Astrocyte of the cerebellum (primary cell): ENCODE measurements at places on chromosomes 1 and 21.

- DNase-seq, result no peak
Observed at GRCh38 chr1:167206166-167206835, 14.4 kb upstream of the POU2F1 start.

DNA sequence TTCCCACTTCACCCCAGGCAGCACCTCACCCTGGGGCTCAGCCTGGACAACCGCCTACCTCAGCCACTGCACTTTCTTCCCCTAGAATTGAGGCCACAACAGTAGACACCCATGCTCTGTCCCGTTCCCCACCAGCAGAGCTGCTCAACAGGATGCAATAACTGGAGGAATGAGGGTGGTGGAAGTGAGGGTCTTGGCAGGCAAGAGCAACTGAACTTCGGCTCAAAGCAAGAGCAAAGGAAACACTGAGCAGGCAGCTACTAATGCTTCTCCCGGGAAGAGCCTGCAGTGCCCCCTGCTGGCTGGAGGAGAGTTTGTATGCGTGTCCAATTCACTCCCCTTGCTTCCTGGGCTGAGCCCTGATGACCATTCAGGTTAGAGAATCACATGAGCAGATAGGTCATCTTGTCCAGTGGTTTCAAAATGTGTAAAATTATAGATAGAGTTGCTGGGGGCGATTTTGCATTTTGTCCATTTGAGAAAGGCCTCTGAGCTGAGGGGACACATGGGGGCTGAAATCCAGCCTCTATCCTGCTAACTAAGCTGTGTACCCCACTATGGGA is 13.9 kb downstream of the NT5C1A start:
- peak; percentile 18 for DNase-seq

DNA sequence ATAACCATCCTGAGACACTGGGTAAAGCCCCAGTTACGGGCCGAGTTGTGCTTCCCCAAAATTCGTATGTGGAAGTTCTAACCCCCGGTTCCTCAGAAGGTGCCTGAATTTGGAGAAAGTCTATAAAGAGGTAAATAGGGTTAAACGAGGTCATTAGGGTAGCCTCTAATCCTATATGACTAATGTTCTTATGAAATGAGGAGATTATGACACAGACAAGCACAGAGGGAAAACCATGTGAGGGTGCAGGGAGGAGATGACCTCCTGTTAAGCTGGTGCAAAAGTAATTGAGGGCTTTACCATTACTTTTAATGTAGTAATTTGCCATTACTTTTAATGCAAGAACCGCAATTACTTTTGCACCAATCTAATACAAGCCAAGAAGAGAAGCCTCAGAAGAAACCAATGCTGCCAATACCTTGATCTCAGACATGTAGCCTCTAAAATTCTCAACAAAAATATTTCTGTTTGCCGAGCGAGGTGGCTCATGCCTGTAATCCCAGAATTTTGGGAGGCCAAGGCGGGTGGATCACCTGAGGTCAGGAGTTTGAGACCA is 260.8 kb downstream of the GPATCH2 start:
- DNase-seq, result no peak

DNA sequence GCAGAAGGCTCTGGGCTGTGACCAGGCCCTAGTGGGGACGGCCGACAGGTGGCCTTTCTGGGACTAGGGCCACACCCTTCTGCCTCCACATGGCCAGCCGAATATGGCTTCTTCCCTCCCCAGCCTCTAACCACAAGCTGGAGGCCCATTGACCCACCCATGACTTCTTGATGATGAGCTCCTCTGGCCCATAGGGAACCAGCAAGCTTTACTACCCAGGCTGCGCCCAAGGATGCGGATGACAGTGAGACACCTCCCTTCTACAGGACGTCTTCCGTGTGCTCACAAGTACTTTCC is 41.0 kb downstream of the LDLRAD2 start:
- DNase-seq, result no peak

DNA sequence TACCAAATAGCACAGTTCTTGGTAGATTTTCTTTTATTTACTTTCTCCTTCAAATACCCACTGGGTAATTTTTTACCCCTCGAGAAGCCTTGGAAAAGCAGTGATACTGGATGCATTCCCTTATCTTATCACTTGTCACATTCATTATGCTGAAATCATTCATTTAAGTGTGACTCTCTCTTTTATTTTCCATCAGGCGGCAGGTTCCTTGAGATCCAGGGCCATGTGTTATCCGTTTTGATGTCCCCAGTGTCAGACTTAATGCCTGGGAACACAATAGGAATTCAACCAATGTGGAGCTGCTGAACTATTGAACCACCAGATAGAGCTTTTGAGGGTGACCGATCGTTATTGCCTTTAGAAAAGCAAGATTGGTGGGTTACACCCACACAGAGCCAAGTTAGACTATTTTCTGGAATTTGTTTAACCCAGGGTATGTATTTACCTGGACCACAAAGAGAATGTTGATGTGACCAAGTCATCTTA is 51.5 kb upstream of the ATP5PO start:
- no peak for DNase-seq

- DNase-seq, result no peak
Observed at GRCh38 chr1:152444045-152444444, 30.0 kb upstream of the CRNN start.

GRCh38 chr1:38076455-38076854 is 29.9 kb upstream of the POU3F1 start:
- no peak for DNase-seq

DNA sequence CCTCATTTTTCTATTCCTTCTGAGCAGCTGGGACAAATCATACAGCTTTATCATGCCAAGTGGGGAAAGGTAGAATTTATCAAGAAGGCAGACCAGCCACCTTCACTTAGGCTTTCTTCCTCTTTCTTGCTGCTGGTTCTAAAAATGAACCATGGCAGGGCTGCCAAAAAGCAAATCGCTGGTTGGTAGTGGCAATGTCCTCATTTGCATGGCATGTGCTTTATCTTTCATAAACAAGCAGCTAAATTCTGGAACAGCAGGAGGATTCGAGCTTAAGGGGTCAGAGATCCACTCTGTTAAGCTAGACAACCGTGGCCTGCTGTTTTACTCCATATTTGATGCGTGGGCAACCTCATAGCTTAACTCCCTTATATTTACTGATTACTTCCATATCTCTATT is 91.3 kb downstream of the RPE65 start:
- DNase-seq, result no peak

DNA sequence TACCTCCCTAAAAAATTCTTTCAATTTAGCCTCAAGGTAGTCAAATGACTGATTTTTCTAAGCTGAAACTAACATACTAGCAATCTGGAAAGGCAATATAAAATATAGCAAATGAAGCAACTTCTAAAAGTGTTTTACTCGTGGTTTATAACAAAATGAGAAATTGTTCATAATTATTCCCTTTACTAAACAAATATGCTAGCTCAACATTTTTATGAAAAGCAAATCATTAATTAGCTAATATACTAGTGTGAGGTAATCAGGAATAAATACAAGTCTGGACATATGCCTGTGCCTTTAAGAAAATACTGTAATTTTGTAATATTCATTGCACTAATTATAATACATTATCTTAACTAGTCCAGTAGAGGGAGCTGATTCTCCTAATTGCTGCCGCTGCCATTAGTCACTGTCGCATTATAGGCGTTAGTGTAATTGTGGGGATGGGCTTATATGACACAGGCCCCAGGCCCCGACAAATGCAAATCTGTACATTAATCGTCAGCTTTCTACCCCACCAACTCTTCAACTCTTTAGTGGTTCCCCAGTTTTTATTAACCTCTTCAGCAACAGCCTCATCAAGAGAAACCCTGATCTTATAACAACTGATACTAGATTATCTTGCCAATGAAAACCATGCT is 160.9 kb downstream of the GABPA start:
- no peak for DNase-seq

GRCh38 chr1:39755965-39756659 is 15.0 kb downstream of the OXCT2 start:
- DNase-seq, result no peak

DNA sequence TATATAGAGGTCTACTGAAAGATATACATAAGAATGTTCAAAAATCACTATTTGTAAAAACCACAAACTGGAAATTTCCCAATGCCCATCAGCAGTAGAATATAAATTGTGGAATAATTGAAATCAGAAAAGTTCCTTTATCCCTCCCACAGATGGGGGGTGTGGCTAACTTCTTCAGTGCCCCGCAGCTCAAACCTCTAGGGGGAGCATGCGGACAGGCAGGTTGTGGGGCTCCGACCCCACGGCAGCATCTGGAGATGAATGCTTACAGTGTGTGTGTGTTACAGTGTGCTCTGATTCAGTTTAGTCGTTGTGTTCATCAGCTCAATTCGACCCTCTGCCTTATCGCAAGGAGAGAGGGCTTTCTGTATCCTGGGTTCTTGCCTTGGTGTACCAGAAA is 262.1 kb upstream of the LRRC7 start:
- DNase-seq, result no peak

GRCh38 chr1:46065405-46065804 is 67.0 kb downstream of the PIK3R3 start:
- no peak for DNase-seq

DNA sequence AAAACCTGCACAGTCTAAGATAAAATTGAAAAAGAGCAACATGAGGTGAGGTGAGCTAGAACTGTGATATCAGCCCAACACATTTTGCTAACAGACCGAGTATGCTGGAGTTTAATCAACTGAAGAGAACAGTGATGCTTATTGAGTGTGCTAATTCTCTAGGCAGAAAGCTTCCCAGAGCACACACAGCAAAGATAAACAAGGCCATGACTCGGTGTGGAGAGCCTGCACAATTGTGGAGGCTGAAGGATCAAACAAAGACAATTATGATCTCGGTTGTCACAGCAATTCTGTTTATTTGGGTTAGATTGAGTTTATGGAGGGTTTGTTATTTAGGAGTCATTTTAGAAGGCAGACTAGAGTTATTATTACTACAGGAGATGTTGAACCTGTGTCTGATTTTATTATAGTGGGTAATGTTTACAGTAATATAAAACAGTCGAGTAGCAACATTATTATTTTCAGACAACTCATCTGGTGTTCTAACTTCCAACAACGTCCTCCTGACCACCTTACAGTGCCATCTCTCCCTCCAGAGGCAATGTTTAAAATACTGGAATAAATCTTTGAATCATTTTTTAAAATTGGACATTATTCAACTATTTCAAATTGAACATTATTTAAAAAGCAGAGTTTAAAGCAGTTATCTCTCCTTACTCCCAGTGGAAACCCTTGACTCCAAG is 40.2 kb downstream of the DPT start:
- DNase-seq, result no peak

- DNase-seq, result no peak
Observed at GRCh38 chr1:3879099-3879498, 21.0 kb downstream of the C1orf174 start.

- no peak for DNase-seq
Observed at GRCh38 chr1:29218223-29218622, 12.5 kb downstream of the MECR start.

- DNase-seq, result no peak
Observed at GRCh38 chr1:85707267-85707989, 805 bp downstream of the ZNHIT6 start.

DNA sequence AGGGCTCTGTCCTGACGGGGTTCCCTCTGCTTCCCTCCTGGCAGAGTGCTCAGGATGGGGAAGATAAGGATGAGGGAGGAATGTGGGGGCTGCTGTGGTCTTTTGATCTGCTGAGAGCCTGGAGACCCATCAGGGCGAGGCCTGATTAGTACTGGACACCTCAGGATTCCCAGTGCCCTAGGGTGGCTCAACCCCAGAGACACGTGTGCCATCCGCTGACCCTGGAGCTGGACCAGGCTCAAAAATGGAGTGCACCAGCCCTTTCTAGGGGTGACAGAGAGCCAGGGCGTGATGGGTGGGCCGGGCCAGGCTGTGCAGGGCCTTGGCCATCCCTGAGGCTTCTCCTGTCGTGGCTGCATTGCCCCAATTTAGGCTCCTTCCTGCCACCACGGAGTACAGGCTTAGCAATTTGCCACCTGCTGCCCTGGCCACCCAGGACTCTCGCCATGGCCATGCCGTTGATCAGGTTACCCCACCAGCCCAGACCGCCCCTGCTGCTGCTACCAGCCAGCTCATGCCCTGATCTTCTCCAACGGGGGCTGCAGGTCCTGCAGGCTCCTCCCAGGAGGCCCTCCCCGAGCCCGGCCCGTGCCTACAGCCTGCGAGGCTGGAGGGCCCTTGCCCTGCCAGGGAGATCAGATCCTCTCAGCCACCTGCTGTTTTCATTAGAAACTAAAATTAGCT is 9.5 kb downstream of the WNT4 start:
- no peak for DNase-seq

- no peak for DNase-seq
Observed at GRCh38 chr1:198628067-198628455, 10.8 kb upstream of the PTPRC start.

GRCh38 chr1:178870944-178871343 is at the start of gene ANGPTL1:
TSS of gene ANGPTL1 (minus strand) at chr1:178871077. CDS start at chr1:178865776, 5,301 bp downstream.
- peak; percentile 63 for DNase-seq

DNA sequence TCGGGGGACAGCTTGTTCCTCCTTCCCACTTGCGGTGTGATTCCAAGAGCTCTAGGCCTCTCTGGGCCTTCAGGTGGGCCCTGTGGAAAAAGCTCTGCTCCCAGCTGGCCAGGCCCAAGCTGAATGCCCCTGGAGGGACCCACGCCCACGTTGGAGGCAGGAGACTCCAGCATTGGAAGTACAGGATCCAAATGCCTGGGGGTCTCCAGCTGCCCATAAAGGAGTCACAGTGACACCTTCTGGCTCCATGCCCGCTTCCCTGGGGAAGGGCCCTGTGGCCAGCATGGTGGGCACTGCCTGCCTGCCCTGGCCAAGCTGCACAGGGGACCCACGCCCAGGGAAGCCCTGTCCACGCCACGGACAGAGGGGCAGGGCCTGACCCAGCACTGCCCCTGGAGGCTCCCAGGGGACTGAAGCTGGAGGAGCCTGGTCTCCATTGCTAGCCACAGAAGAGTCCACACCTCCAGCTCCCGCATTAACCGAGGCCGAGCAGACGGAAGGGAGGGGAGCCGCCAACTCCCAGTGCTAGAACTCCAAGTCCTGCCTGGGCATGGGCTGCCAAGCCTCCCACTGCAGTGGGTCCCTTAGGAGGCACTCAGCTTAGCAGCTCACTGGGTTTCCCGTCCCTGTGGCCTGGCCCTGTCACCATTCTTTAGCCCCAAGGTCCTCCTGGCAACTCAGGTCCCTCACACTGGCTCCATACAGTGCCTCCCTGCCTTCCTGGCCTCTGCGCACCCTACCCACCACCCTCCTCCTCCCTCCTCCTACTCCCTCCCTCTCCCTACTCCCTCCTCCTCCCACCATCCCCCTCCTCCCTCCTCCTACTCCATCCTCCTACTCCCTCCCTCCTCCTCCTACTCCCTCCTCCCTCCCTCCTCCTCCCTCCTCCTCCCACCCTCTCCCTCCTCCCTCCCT is 41.9 kb downstream of the WNT9A start:
- DNase-seq, result no peak

- DNase-seq, result no peak
Observed at GRCh38 chr1:2319291-2319690, 72.1 kb downstream of the MORN1 start.

- DNase-seq, result no peak
Observed at GRCh38 chr1:102032534-102032933, 35.8 kb upstream of the OLFM3 start.
